Right lung (tissue), 10 donors: ENCODE measurements at places on chromosomes 13 and 19. TPM values are rescaled to one million over a fixed set of nuclear protein-coding genes. Genes with fewer than 3 reads are reported as not detected.

IGFL2 gene
- polyA plus RNA-seq: 0.73 TPM

ZNF112 gene
- polyA plus RNA-seq: 11.0 TPM

INAFM1 gene
- 12.1 TPM for polyA plus RNA-seq

KLK12 gene
- polyA plus RNA-seq: 0.63 TPM

EPSTI1 gene
- polyA plus RNA-seq: 12.9 TPM

SIAH3 gene
- 0.22 TPM for polyA plus RNA-seq

IL4I1 gene
- polyA plus RNA-seq: 2.1 TPM

TMC4 gene
- polyA plus RNA-seq: 36.3 TPM

KLK14 gene
- polyA plus RNA-seq: 0.18 TPM

PALM3 gene
- polyA plus RNA-seq: 17.9 TPM

RNF17 gene
- polyA plus RNA-seq: 0.15 TPM

C19orf18 gene
- 2.5 TPM for polyA plus RNA-seq

CEACAM4 gene
- 0.66 TPM for polyA plus RNA-seq

TLE6 gene
- polyA plus RNA-seq: 9.1 TPM

GJA3 gene
- 0.10 TPM for polyA plus RNA-seq

ADAMTS10 gene
- 71.3 TPM for polyA plus RNA-seq

C3 gene
- polyA plus RNA-seq: 45.1 TPM

INSR gene
- 15.3 TPM for polyA plus RNA-seq

C5AR2 gene
- polyA plus RNA-seq: 0.49 TPM

NLRP9 gene
- not detected for polyA plus RNA-seq

ZNF780B gene
- 15.5 TPM for polyA plus RNA-seq

CHERP gene
- 33.0 TPM for polyA plus RNA-seq

IGLON5 gene
- polyA plus RNA-seq: 1.3 TPM

GGN gene
- polyA plus RNA-seq: 0.33 TPM

ZSWIM9 gene
- polyA plus RNA-seq: 10.6 TPM

CACNG8 gene
- 0.07 TPM for polyA plus RNA-seq

ZNF763 gene
- 5.3 TPM for polyA plus RNA-seq

CYP2F1 gene
- polyA plus RNA-seq: 0.42 TPM

NOVA2 gene
- 11.1 TPM for polyA plus RNA-seq

ARRDC5 gene
- 0.12 TPM for polyA plus RNA-seq
